NCI-H524 treated with DMSO at 0.1 percent for 48 hours (cell line): ENCODE measurements at places on chromosomes 7 and 10.

DNA sequence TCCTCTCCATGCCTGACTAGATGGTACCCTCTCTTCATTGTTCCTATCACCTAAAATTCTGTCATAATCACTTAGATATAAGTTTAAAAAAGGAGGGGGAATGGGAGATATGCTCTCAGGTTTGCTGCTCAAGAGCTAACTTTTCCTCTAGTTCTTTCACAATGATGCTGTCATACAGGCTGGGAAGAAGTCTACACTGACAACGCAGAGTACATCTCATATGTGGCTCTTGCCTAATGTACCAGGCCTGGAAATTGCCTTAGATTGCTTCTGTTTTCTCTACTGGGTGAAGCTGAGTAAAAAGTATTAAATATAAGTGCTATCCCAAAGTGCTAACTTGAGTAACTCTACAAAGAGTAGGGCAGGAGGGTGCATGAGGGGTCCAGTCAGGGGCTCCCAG, 43.8 kb upstream of the BET1 start:
- no peak for DNase-seq

DNA sequence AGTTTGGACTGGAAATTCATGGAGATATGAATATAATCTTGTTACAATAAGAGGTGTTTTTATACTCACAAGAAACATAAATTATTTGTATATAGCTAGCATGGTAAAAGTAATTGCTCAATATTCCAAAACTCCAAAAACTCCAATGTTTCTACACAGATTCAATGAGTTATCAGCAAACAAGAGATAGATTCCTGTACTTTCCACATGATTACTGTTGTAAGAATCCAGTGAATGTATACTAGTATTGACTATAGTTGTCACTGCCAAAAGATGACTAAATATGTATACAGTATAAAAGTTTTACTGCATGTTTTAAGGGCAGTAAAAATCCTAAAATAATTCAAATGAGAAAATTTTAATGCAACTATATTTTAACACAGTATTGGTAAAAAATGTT, 10.7 kb downstream of the ATOH7 start:
- DNase-seq: no peak

DNA sequence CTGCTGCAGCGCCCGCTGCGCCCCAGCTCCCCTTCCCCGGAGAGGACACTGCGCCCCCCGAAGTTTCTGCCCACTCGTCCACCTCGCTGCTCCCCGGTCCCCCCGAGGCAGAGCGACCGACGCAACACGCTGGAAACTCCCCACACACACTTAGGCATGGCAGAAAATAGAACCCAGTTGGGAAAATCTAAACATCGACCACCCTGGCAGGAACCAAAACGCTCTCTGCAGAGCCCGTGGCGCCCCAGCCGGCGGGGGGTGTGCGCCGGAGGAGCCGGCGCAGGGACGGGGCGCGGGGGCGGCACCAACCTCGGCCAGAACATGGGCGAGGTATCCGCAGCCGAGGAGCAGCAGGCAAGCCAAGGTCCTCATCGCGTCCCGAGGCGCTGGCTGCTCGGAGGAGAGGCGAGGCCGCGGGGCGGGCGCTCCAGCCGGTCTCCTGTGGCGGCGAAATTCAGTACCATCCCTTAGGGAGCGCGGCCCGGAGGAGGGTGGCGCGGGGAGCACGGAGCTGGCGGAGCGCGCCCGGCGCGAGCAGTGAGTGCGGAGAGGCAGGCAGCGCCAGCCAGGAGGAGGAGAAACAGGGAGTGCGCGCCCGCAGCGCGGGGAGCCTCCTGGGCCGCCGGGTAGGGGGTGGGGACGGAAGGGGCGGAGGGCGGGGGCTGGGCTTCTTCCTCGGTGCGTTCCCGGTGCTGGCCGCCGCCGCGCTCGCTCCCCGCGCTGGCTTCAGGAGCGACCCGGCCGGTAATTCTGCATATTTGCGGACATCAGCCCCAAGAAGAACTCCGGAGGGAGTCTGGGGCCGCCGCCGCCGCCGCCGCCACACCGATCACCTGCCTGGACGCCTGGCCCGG, 789 bp downstream of the PDGFA start:
- DNase-seq: no peak

DNA sequence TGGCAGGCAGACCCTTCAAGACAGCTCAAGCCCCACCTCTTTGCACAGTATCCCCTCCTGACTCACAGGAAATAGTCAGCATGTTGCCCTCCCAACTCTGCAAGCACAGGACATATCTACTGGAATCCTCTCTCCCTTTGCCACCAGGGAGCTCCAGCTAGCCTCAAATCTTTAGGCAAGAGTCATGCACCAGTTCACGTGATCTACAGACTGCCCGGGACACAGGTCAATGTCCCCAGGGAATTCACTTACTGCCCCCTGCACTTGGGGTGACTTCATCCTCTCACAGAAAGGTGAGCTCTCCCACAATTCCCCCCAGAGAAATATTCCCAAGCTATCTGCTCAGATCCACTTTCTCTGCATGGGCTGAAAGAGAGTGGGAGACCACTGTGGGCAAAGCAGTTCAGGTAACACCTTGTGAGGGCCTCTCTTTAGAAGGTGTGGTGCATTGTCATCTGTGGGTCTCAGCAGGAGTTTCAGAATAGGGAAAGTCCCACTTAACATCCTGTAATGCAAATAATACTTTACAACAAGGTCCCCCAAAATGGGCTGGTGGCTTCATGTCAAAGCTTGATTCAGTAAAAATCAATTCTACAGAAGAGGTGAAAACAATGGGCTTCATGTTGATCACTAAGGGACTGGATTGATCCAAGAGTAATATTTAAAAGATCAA, 129.9 kb downstream of the NOC3L start:
- no peak for DNase-seq

GRCh38 chr7:151688236-151688780, 168.6 kb upstream of the RHEB start:
- no peak for DNase-seq

- no peak for DNase-seq
Observed at GRCh38 chr10:18369859-18370473, 229.7 kb downstream of the CACNB2 start.

DNA sequence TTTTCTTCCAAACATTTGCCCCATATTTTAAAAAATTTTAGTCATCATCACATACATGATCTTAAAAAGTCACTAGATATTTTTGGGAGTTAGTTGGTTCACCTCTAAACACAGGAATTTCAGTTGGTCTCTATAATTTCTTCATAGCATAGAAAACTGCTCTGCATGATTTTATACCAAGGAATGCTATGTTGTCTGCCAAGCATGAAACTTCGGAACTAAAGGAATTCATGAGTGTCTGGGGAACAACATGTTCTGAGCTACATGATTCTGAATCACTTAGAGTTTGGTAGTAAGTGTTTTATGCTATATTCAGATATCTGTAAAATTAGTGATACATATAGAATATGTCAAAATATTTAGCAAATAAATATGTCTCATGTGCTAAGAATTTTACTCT, 957.8 kb downstream of the GATA3 start:
- DNase-seq: no peak

GRCh38 chr10:16603308-16603707, 81.6 kb upstream of the C1QL3 start:
- no peak for DNase-seq

GRCh38 chr7:73572767-73573186, 5.6 kb downstream of the TBL2 start:
- DNase-seq: no peak
